Heart right ventricle (tissue), 16 donors: ENCODE measurements at places on chromosomes 7 and 10.

GRCh38 chr10:99779335-99779734 is 3.1 kb upstream of the ABCC2 start:
- peak overlapping the region; percentile 71 for H3K27ac ChIP-seq
- no peak overlapping the region for H3K4me3 ChIP-seq
- H3K36me3 ChIP-seq = no peaks in the 10 kb centered on the region
- no peak for DNase-seq

DNA sequence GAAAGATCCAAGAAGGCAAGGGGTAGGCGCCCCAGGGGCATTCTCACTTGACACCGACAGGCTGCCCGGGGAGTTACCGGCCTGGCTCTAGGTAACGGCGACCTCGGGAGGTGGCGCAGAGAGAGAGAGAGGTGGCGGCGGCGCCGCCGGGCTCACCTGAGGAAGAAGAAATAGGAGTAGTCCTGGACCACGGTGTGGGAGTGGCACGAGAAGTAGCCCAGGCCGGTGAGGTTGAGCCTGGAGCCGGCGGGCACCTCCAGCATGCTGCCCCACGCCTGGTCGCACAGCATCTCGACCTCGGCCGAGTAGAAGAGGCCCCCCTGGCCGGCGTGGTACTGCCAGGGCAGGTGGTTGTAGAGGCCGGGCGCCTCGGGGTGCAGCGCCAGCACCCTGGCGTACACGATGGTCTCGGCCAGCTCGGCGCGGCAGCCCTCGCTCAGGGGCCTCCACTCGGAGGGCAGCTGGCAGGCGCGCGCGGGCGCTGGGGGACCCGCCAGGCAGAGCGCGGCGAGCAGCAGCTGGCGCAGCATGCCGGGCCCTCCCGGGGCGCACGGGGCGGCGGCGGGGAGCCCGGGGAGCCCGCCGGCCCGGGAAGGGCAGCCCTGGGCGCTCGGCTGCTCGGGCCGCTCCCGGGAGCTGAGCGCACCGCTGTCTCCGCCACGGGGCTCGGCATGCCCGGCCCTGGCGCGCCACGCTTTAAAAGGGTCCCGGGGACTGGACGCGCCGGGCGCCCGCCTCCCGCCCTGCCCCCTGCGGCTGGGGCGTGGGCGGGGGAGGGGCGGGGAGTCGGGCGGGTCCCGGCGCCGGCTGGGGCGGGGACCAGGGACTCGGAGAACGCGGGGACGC is at the start of gene CCDC3:
TSS of gene CCDC3 (minus strand) at position 673 of the 846 bp plus-strand sequence. CDS start at position 530, 143 bp downstream.
- H3K27me3 ChIP-seq = peaks cover 56% of the 10 kb centered on the region
- DNase-seq = peak; percentile 31
- no peaks in the 10 kb centered on the region for H3K36me3 ChIP-seq
- H3K27ac ChIP-seq = no peak within 1 kb of the TSS
- H3K4me1 ChIP-seq = peaks cover 5% of the 10 kb centered on the region

DNA sequence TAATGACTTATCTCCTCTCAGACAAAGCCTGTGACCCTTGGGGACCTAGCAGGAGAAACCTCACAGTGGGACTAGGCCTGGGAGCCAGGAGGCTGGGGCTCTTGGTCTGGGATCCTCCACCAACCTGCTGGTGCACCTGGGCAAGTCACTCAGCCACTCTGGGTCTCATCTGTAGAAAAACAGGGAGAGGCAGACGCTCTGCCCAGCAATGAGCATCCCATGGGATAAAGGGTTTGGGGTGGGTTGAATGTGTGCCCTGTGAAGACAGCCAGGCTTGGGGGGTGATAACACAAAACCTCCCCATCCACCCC is 81.6 kb downstream of the ZMIZ1 start:
- no peak for DNase-seq
- H3K4me3 ChIP-seq = no peak overlapping the region
- peak overlapping the region; percentile 92 for H3K27ac ChIP-seq
- H3K4me1 ChIP-seq = peaks cover 100% of the 10 kb centered on the region
- H3K27me3 ChIP-seq = no peaks in the 10 kb centered on the region
- H3K36me3 ChIP-seq = no peaks in the 10 kb centered on the region

DNA sequence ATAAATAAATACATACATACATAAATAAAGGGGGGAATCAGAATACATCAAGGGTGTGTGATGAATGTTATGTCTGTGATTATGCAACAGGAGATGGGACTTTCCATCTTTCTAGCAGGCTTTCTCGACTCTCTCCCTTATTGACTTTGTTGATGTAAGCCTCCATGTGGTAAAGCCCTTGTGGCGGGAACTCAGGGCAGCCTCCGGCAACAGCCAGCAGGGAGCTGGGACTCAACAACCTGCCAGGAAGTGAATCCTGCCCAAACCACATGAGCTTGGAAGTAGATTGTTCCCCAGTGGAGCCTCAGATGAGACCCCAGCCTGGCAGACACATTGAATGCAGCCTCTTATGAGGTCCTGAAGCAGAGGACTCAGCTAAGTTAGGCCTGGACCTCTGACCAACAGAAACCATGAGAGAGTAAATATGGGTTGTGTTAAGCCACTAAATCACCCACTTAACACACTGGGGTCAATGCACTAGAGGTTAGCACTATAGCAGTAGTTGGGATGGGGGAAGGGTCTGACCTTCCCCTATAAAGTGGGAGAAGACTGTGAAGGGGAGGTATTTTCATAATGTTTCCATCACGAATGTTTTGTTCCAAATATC is 104.0 kb downstream of the JCAD start:
- no peaks in the 10 kb centered on the region for H3K27me3 ChIP-seq
- no peak for DNase-seq
- no peak overlapping the region for H3K27ac ChIP-seq
- no peaks in the 10 kb centered on the region for H3K36me3 ChIP-seq

- no peak overlapping the region for H3K27ac ChIP-seq
- DNase-seq = no peak
- H3K4me1 ChIP-seq = no peaks in the 10 kb centered on the region
Measured at GRCh38 chr10:47454008-47454779, 29.7 kb downstream of the ANXA8 start.

DNA sequence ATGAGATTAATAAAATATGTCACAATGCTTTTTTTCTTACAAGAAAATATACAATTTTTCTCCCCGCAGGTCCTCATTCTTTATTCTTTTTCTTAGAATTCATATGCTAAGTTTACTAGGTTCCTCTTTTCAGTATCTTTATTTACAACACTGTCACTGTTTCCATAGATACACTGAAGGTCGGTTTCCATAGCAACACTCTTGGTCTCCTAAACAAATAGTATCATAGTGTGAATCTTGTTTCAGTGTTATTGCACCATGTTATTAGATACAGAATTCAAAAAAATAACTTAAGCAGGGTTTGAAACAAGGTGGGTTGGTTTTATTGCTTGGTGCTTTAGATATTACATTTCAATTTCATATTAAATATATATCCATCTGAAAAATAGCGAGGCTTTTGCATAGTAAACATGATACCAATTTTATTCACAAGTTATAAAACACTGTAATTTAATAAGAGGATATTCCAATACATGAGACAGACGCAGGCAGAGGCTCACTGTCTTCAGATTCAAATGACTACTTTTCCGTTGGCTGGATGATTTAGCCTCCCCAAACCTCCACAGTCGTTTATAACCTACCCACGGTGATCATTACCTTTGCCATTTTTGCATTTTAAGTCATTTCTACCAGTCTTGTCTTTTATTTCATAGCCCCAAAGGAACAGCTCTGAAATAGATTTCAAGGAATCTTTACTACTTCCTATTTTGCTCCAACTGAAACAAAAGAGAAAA is 88.9 kb upstream of the KLF6 start:
- H3K36me3 ChIP-seq = no peaks in the 10 kb centered on the region
- peak overlapping the region; percentile 16 for H3K27ac ChIP-seq
- DNase-seq = no peak
- no peaks in the 10 kb centered on the region for H3K27me3 ChIP-seq
- H3K4me3 ChIP-seq = no peak overlapping the region
- no peaks in the 10 kb centered on the region for H3K4me1 ChIP-seq

- H3K4me3 ChIP-seq = no peak overlapping the region
- no peak for DNase-seq
- H3K4me1 ChIP-seq = no peaks in the 10 kb centered on the region
- H3K27me3 ChIP-seq = no peaks in the 10 kb centered on the region
- H3K36me3 ChIP-seq = no peaks in the 10 kb centered on the region
Measured at GRCh38 chr7:50952544-50952943, 169.8 kb upstream of the GRB10 start.

- DNase-seq = peak; percentile 2
- H3K36me3 ChIP-seq = no peaks in the 10 kb centered on the region
- H3K4me1 ChIP-seq = peaks cover 13% of the 10 kb centered on the region
- H3K4me3 ChIP-seq = no peak overlapping the region
- no peaks in the 10 kb centered on the region for H3K27me3 ChIP-seq
Measured at GRCh38 chr10:78318305-78318704, 284.6 kb downstream of the RPS24 start.

- H3K27me3 ChIP-seq = no peaks in the 10 kb centered on the region
- no peak overlapping the region for H3K27ac ChIP-seq
- no peaks in the 10 kb centered on the region for H3K4me1 ChIP-seq
- no peak overlapping the region for H3K4me3 ChIP-seq
- no peaks in the 10 kb centered on the region for H3K36me3 ChIP-seq
Measured at GRCh38 chr7:157806711-157807110, 469.9 kb downstream of the DNAJB6 start.

DNA sequence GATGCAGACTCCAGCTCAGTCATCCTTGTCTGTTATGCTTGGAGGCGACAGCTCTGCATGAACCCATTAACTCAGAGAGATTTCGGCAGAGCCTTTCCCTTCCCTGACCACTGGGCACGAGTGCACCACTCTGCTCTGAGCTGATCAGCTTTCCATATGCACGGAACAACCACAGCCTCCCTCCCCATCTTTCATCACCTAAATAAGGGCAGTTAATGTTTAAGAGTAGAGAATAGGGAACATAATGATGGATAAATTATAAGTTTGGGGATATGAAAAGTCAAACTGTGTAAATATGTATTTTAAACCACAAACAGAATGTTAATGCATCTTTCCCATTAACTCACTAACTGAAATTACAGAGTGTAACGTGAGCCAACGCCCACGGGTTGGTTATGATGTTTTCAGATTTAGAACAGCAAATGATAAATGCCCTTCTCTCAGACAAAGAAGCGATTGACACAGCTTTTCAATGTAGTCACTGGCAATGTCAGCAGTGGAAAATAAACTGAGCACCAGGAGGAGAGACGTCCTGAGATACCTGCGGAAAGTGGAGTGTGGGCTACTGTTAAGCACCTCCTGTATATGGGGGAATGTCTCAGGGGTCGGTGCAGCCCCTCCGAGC is 658.2 kb downstream of the LRMDA start:
- H3K27me3 ChIP-seq = no peaks in the 10 kb centered on the region
- H3K36me3 ChIP-seq = no peaks in the 10 kb centered on the region
- no peak overlapping the region for H3K4me3 ChIP-seq
- H3K27ac ChIP-seq = no peak overlapping the region

- no peak overlapping the region for H3K27ac ChIP-seq
- no peaks in the 10 kb centered on the region for H3K36me3 ChIP-seq
- no peaks in the 10 kb centered on the region for H3K4me1 ChIP-seq
- H3K27me3 ChIP-seq = no peaks in the 10 kb centered on the region
- DNase-seq = no peak
Measured at GRCh38 chr7:1810961-1811849, 141.1 kb downstream of the ELFN1 start.

- peak; percentile 79 for DNase-seq
- peak overlapping the region; percentile 81 for H3K27ac ChIP-seq
Measured at GRCh38 chr7:150993511-150993910, 2.7 kb downstream of the NOS3 start.

- peaks cover 2% of the 10 kb centered on the region for H3K4me1 ChIP-seq
- H3K4me3 ChIP-seq = peak overlapping the region; percentile 15
- no peaks in the 10 kb centered on the region for H3K36me3 ChIP-seq
- H3K27me3 ChIP-seq = no peaks in the 10 kb centered on the region
- no peak for DNase-seq
- peak overlapping the region; percentile 76 for H3K27ac ChIP-seq
Measured at GRCh38 chr7:37440738-37441385, 7.8 kb downstream of the ELMO1 start.

DNA sequence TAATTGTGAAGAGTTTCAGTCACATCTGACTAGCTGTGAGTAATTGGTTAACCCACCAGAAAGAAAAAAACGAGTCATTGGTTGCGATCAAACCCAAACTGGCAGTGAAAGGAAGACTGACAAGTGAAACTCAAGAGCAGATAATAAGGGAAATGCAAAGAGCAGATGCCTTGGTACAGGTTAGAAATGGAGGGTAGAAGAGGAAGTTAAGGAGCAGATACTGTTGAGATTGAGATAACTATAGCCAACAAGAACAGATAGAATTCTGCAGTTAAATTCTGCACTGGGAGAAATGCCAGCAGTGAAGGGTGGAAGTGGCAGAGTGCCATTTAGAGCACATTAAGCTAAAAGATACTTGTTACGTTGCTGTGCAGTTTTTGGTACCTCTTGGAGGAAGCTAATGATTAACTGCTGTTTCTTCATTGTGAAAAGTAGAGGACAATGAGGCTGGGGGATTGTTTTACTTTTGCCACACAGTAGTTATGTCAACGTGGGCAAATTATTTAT is 65.8 kb downstream of the CDK13 start:
- no peak for DNase-seq
- no peak overlapping the region for H3K4me3 ChIP-seq
- H3K36me3 ChIP-seq = no peaks in the 10 kb centered on the region
- H3K27ac ChIP-seq = no peak overlapping the region
- H3K27me3 ChIP-seq = no peaks in the 10 kb centered on the region
- peaks cover 6% of the 10 kb centered on the region for H3K4me1 ChIP-seq

GRCh38 chr10:103327906-103328305 is 23.0 kb downstream of the PCGF6 start:
- H3K27me3 ChIP-seq = no peaks in the 10 kb centered on the region
- H3K4me3 ChIP-seq = no peak overlapping the region
- H3K4me1 ChIP-seq = no peaks in the 10 kb centered on the region

DNA sequence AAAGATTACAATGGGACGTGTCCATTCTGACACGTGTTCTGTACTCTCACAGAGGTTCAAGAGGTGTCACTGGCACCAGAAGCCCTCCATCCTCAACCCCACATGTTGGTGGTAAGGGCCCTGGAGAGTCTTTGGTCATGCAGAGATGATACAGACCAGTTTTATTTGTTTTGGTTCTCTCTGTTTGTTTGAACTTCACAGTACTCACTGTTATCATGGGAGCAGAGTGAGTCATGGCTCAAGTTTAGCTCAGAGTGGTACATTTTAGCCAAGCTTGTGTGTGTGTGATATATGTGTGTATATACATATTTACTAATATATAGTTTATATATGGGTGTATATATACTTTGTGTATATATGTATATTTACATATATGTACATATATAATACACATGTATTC is 935.6 kb downstream of the GRID1 start:
- H3K4me3 ChIP-seq = no peak overlapping the region
- H3K36me3 ChIP-seq = no peaks in the 10 kb centered on the region
- H3K27me3 ChIP-seq = no peaks in the 10 kb centered on the region
- DNase-seq = no peak
- no peaks in the 10 kb centered on the region for H3K4me1 ChIP-seq
